ENCODE measurements at places on chromosomes 2 and 18.
A peak's percentile ranks its signal among the peaks of the same experiment; 100 is the strongest.

- no peak for DNase-seq
These were observed 306.2 kb downstream of the ALK start for GRCh38 chr2:29615183-29615582.

- DNase-seq: no peak
These were observed 58.1 kb downstream of the COA5 start for GRCh38 chr2:98550165-98550564.

GRCh38 chr2:64352292-64352691 is 101.7 kb upstream of the LGALSL start:
- DNase-seq: no peak

DNA sequence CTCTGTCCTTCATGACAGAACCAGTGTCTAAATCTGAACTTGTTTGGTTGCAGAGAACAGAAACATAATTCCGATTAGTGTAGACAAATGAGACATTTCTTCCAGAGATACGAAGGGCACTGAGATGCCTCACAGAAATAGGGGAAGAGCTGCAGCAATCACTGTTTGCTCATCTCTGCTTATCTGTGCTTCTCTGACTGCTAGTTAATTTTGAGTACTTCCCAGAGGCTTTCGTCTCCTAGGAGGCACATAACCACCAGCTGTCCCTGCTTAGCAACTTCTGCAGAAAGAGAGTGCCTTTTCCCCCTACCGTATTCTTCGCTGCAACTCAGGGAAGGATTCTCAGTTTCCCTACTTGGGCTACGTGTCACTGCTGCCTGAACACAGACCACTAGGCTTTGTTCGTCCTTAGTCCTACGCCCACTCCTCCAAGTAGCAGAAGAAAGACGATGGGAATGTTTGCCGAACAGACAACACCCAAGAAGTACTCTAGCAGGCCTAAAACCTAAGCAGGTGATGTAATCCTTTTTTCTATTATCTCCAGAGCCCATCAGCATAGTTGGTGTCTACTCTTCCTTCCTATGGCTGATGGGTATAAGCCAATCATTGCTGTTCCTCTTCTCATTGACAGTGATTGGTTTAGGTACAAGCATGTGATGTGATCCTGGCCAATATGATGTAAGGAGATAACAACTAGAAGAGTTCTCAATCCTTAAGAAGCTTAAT is 63.6 kb downstream of the TNP1 start:
- DNase-seq: no peak

DNA sequence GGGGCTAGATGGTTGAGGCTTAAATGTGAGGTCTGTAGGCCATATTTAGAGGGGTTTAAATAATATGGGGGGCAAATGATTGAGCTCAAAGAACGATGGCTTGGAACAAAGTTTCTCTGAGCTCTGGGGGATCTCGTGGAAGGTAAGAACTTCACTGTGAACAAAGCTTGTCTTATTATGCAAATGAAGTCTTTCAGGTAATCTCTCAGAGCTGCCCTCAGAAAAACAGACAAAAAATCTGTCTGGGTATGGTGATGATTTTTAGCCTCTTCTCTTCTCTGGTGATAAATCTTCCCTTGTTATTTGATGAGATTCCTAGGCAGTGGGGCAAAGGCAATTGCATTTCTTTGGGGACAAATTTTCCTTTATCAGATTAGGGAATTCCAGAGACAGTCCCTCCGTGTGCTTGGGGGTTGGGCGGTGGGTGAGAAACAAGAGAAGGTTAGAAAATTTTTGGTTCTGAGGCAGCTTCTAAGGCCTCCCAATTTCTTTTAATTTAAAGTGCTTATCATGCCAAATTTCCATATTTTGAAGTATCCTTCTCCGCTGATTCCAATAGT is 760.4 kb downstream of the TSN start:
- no peak for DNase-seq

GRCh38 chr2:121480826-121481225 is 49.9 kb upstream of the RNU4ATAC start:
- DNase-seq: no peak

GRCh38 chr2:223386984-223387383 is 215.2 kb downstream of the SCG2 start:
- DNase-seq: no peak

DNA sequence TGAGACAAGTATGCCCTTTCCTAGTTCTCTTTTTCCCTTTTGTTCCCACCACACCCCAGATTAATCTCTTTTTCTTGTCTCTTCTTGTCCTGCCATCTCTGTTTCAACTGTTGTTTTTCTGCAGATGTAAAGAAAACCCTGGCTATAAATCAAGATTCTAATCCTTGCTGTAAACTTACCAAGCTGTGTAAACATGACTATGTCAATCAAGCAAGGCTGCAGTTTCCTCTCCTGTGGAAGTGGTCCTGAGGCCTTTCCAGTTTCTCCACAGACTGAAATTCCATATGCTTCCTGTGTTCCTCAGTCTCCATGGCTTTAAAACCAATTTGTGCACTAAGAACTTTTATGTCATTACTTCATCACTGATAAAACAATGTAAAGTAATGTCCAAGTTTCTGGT is 288.8 kb upstream of the PIK3C3 start:
- no peak for DNase-seq

GRCh38 chr2:206700156-206700555 is 18.0 kb downstream of the DYTN start:
- DNase-seq: no peak

- DNase-seq: peak; percentile 0
These were observed 121.7 kb downstream of the INO80D start for GRCh38 chr2:205964111-205964761.

DNA sequence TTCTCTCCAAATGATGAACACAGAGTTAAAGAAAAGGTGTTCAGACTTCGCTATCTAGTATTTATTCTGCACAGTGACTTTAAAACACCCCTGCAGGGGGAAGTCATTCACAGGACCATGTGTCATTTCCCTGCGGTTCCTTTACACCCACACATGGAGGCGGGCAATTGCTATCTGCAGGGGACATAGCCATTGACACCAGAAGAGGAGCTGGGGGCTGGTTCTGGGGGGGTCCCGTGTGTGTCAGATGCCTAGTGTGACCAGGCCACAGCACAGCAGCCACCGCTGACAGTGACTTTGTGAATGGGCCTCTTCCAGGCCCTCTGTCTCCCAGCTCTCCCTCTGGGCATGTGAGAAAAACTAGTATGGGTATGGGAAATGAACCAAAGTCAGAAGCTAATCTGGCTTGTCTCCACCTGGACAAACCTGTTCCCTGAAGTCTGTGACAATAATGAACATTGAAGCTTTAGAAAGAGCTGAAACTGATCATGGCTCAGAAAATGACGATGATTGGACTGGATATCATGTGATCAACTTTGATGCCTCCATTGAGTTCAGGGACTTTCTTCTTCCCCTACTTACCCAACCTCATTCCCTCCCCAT is 7.5 kb upstream of the GBX2 start:
- DNase-seq: no peak

Data from skin of body (tissue), 3 donors.